CD8-positive, alpha-beta memory T cell (primary cell): ENCODE measurements at places on chromosomes 2 and 18.
A peak's percentile ranks its signal among the peaks of the same experiment; 100 is the strongest.

DNA sequence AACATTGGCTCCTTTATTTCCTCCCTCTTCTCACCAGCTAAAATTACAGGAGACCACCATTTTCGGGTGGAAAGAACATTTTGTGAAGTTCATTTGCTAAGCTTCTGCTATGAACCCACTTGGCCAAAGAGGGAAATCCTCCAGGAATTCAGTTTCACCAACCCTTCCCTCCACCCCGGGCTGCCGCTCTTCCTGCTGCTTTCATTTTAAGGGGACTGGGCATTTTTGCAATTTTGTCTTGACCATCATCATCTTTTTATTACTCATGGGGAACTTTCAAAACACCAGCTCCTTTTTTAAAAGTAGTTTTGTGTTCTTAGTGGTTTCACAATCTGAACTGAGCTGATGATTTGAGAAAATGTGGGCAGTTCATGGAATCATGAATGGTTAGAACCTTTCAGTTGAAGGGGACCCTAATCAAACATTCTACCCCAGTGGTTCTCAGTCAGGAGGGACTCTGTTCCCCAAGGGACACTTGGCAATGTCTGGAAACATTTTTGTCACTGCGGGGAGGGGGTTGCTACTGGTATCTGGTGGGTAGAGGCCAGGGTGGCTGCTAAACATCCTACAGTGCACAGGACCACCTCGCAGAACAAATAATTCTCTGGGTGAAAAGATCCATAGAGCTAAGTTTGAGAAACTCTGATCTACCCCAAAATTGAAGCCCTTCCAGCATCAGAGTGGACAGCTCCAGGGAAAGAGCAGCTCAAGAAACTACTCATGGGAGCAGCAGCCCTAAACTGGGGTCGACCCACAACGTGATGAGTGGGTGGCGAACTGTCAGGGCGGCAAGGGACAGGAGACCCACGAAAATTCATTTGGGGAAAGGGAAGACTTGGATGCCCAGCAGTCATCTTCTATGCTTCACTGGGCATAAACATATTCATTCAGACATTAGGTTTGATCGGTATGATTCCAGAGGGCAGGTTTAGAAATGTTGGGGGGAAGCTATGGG lies 92.9 kb downstream of the ACKR3 start:
- H3K27ac ChIP-seq, result no peak overlapping the region
- no peaks in the 10 kb centered on the region for H3K27me3 ChIP-seq
- H3K36me3 ChIP-seq, result no peaks in the 10 kb centered on the region
- H3K4me1 ChIP-seq, result no peaks in the 10 kb centered on the region
- DNase-seq, result no peak

GRCh38 chr2:11527001-11527400 lies 6.8 kb upstream of the GREB1 start:
- no peak for DNase-seq
- peaks cover 3% of the 10 kb centered on the region for H3K27me3 ChIP-seq
- no peaks in the 10 kb centered on the region for H3K4me1 ChIP-seq

GRCh38 chr2:156480376-156480775 lies 44.2 kb downstream of the GPD2 start:
- no peaks in the 10 kb centered on the region for H3K36me3 ChIP-seq
- H3K27me3 ChIP-seq, result no peaks in the 10 kb centered on the region
- no peak overlapping the region for H3K4me3 ChIP-seq

DNA sequence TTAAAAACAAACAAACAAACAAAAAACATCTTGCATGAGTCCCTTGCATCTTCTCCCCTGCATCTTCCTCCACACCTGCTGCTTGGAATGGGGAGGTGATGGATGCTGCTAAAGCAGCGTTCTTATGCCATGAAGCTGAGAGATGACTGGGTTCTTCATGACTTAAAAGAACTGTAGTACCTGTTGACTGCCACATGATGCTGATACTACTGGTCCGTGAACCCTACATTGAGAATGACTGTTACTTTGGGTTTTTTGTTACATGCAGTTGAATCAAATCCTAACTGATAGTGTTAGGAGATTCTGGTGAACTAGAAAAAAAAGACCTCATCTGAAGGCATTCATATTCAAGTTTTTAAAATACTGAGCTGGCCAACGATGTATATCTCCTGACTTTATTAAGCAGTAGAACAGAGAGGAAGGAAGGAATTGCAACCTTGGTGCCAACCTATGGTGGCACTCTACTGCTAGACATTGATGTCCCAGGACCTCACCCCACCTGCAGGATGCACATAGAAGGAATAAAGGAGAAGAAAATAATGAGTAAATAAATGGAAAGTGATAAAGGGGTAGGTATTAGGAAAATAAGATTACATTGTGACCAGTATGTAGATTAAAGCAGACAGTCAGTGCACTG lies 63.2 kb upstream of the SPAG16 start:
- DNase-seq, result no peak
- no peak overlapping the region for H3K27ac ChIP-seq
- no peak overlapping the region for H3K4me3 ChIP-seq
- no peaks in the 10 kb centered on the region for H3K4me1 ChIP-seq
- H3K36me3 ChIP-seq, result no peaks in the 10 kb centered on the region
- no peaks in the 10 kb centered on the region for H3K27me3 ChIP-seq

DNA sequence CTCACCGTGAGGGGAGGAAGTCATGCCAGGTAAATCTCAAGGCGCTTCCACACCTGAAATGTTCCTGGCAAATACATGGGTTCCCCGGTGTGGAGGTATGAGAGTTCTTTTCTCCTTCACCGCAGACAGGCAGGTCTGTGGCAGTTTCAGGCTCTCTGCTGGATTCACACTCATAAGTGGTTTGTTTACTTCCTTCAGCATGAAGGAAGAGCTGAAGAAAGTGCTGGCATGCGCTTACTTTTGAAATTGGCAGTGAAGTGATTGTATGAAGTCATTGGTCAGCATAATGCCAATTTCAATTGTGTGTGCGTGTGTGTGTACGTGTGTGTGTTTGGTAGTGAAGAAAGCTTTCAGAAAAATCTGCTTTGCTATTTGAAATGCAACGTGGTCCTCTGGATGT lies 43.4 kb downstream of the RNF144A start:
- no peak overlapping the region for H3K4me3 ChIP-seq
- H3K27ac ChIP-seq, result no peak overlapping the region
- peaks cover 11% of the 10 kb centered on the region for H3K4me1 ChIP-seq

DNA sequence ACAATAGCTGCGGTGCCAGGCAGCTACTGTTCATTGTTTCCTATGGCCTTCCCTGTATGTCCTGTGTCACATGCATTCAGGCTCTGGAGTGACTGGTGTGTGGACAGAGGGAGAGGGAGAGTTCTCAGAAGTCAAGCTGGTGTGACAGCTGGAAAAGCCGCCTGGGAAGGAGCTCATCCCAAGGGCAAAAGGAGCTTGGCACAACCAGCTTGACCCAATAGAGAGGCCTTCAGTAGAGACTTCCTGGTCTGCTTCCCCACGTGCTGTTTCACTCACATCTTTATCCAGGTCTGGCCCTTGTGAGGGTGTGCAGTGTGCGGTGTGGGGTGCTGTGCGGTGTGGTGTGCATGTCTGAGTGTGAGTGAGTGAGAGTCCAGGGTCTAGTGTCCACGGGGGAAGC lies 11.1 kb upstream of the NT5DC4 start:
- H3K4me1 ChIP-seq, result peaks cover 16% of the 10 kb centered on the region
- H3K27ac ChIP-seq, result no peak overlapping the region
- no peaks in the 10 kb centered on the region for H3K36me3 ChIP-seq
- no peak overlapping the region for H3K4me3 ChIP-seq

DNA sequence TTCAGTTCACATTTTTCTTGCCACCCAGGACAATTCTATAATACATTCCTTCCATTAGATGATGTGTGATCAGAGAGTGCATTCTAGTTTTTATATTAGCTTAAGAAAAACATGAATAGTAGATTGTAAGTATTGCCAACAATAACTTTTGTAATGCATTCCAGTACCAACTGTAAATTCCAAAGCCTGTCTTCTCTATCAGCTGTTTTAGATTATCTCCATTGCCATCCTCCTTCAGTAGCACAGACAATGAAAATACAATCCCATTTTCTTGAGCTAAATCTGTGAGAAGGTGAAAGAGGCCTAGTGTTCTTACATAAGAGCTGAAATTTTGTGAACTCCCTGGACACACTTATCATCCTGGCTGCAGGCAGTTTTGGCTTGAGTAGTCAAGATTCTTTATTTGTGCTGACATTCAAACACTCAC lies 103.9 kb downstream of the CCBE1 start:
- DNase-seq, result no peak
- H3K4me1 ChIP-seq, result no peaks in the 10 kb centered on the region
- no peaks in the 10 kb centered on the region for H3K36me3 ChIP-seq
- H3K27me3 ChIP-seq, result no peaks in the 10 kb centered on the region

DNA sequence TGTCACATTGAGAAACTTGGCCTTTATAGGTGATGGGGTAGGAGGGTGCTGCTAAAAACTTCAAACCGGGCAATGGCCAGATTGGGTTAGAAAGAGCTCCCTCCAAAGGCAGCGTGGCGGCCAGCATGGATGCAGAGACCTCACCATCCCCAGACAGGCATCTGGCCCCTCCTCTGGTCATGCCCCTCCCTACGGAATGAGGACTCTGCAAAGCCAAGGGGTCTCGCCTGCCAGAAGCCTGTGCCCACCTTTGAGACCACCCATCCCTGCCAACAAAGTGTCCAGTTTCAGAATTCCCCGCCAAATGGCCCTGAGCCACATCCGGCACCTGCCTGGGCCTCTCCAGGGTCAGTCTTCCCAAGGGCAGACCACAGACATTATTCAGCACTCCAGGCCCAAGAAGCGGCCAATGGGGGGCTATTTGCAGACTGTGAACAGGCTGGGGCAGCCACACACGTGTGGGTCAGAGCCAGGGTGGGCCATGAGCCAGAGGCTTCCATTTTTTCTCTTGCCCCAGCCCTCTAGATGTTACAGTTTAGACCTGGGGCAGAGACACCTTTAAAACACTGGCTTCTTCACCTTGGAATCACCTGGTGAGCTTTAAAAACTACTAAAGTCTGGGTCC lies 4.2 kb upstream of the ATP6V1B1 start:
- no peak overlapping the region for H3K27ac ChIP-seq
- H3K4me1 ChIP-seq, result no peaks in the 10 kb centered on the region
- no peak for DNase-seq
- no peaks in the 10 kb centered on the region for H3K36me3 ChIP-seq

GRCh38 chr2:14631406-14632040 lies 994 bp upstream of the LRATD1 start:
- H3K27ac ChIP-seq, result no peak overlapping the region
- H3K4me1 ChIP-seq, result no peaks in the 10 kb centered on the region
- H3K36me3 ChIP-seq, result no peaks in the 10 kb centered on the region
- DNase-seq, result no peak

- no peaks in the 10 kb centered on the region for H3K36me3 ChIP-seq
- peaks cover 45% of the 10 kb centered on the region for H3K27me3 ChIP-seq
- peak; percentile 46 for DNase-seq
- H3K27ac ChIP-seq, result no peak overlapping the region
Measured at GRCh38 chr2:170812710-170813600, 3.7 kb upstream of the GAD1 start.

GRCh38 chr2:183035954-183036669 lies 2.1 kb downstream of the NCKAP1 start:
- no peaks in the 10 kb centered on the region for H3K36me3 ChIP-seq
- peak overlapping the region; percentile 6 for H3K4me3 ChIP-seq
- H3K4me1 ChIP-seq, result peaks cover 30% of the 10 kb centered on the region
- DNase-seq, result no peak
- H3K27me3 ChIP-seq, result peaks cover 19% of the 10 kb centered on the region

DNA sequence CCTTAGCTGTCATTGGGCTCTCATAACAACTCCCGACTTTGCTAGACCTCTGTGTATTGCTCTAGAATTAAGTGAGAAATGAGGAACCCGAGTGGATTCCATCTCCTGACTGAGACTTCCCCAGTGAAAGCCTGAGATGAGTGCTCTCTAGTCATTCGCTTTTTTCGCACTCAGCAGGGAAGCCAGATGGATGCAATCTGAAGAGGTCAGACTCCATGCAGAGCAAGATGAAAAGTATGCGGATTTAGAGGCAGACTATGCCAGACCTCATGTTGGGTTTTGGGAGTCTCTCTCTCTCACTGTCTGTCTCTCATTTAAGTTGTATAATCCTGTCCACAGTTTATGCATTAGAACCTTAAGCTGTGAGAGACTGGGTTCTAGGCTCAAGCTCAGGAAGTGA lies 88.6 kb downstream of the SLC5A7 start:
- H3K27ac ChIP-seq, result no peak overlapping the region
- H3K4me1 ChIP-seq, result no peaks in the 10 kb centered on the region
- no peaks in the 10 kb centered on the region for H3K27me3 ChIP-seq
- H3K36me3 ChIP-seq, result no peaks in the 10 kb centered on the region

GRCh38 chr2:128438091-128438490 lies 119.4 kb upstream of the HS6ST1 start:
- no peak overlapping the region for H3K27ac ChIP-seq
- H3K4me3 ChIP-seq, result no peak overlapping the region
- H3K36me3 ChIP-seq, result no peaks in the 10 kb centered on the region
- H3K4me1 ChIP-seq, result no peaks in the 10 kb centered on the region
- H3K27me3 ChIP-seq, result no peaks in the 10 kb centered on the region

- H3K4me3 ChIP-seq, result no peak overlapping the region
- H3K36me3 ChIP-seq, result no peaks in the 10 kb centered on the region
- no peaks in the 10 kb centered on the region for H3K4me1 ChIP-seq
- H3K27me3 ChIP-seq, result no peaks in the 10 kb centered on the region
- DNase-seq, result no peak
Measured at GRCh38 chr18:58117786-58118403, 73.9 kb downstream of the NEDD4L start.

DNA sequence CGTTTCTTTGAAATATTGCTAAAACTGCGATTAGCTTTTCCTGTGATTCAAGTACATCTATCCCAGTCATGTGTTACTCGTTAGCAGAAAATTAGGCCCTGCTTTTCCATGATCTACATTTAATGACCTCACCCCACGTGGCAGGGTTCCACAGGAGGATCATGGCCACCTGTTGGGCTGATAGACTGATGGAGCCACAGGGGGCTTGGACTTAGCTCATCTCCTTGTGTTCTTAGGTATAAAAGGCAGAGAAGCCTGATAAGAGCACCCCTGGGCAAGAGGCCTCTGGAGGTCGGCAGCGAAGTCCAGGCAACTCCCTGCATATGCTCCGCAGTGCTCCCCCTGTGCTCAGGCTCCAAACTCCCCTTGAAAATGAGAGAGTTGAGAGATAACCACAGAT lies 12.9 kb downstream of the FZD7 start:
- no peaks in the 10 kb centered on the region for H3K36me3 ChIP-seq
- no peaks in the 10 kb centered on the region for H3K27me3 ChIP-seq
- no peaks in the 10 kb centered on the region for H3K4me1 ChIP-seq
- H3K4me3 ChIP-seq, result no peak overlapping the region

DNA sequence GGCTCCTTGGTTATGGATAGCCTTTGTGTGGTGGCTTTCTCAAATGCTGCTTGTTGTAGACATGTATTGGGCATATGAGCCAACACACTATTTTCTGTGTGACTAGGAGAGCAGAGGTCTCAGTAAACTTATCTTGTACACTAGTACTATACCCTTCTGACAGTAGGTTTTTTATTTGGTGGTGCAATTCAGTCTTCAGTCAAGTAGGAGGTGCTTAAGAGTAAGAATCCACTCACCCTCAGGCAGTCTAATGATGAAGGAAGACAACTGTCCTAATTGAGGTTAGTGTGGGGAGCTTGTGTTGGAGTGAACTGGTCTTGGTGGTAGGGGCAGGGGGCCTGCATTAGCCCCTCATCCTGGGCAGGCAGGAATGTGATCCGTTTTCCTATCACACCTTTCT lies 164.0 kb downstream of the SLC4A10 start:
- no peak overlapping the region for H3K27ac ChIP-seq
- H3K4me3 ChIP-seq, result no peak overlapping the region
- DNase-seq, result no peak

- no peaks in the 10 kb centered on the region for H3K36me3 ChIP-seq
- no peak overlapping the region for H3K27ac ChIP-seq
- H3K4me3 ChIP-seq, result no peak overlapping the region
Measured at GRCh38 chr2:236882074-236882473, 203.6 kb upstream of the COPS8 start.
